SK-N-SH treated with all-trans-retinoic acid at 6 μM for 48 hours (cell line): ENCODE measurements at places on chromosomes 12 and 14.
A peak's percentile ranks its signal among the peaks of the same experiment; 100 is the strongest.

DNA sequence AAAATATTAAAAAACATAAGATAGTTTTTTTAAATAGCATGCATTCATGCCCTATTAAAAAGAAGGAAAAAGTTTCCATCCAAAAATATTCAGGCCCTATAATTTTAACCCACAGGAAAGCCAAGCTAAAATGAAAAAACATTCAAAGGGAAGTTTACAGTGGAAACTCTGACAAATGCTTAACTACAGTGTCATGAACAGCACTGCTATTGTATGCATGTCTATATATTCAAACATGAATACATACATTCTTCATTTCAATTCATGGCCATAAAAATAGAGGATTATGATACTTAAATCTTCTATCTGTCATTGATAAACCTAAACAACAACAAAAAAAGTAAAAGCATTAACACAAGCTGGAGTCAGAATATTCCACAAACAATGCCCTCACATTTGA lies 67.4 kb downstream of the PPP2R5E start:
- no peak for ATAC-seq

DNA sequence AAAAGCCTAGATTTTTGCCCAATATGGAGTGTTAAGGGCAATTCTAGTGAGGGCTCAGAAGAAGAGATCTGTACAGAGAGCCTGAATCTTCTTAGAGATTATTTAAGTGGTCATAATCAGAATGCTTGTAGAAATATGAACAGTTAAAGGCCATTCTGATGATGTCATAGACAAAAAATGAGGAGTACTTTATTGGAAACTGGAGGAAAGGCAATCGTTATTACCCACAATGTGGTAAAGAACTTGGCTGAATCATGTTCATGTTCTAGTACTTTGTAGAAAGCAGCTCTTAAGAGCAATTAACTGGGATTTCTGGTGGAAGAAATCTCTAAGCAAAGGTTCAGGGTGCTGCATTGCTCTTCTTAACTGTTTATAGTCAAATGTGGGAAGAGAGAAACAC lies 36.4 kb upstream of the SYT10 start:
- ATAC-seq, result no peak

DNA sequence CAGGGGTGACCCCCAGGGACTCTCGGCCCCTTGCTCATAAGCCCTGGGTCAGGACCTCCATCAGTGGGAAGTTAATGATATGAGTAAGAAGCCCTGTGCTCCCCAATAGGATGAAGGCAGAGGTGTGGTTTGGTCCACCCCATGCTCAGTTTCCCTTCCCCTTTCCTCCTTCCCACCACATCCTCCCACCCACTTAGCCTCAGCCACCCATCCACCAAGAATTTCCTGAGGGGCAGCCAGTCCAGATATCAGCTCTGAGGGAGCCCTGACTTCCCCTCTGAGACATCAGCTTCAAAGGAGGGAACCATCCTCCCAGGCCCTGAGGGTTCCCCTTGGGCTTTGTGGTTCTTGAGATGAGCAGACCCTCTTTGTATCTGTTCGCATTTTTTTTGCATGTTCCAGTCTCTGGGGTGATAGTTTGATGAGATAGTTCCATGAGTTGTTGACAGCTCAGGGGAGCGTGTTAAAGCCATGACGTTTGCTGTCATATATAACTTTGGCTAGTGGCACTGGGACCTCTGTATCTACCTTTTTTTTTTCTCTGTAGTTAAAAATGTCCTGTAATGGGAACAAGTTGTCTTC lies 71.2 kb downstream of the LGMN start:
- ATAC-seq, result no peak

DNA sequence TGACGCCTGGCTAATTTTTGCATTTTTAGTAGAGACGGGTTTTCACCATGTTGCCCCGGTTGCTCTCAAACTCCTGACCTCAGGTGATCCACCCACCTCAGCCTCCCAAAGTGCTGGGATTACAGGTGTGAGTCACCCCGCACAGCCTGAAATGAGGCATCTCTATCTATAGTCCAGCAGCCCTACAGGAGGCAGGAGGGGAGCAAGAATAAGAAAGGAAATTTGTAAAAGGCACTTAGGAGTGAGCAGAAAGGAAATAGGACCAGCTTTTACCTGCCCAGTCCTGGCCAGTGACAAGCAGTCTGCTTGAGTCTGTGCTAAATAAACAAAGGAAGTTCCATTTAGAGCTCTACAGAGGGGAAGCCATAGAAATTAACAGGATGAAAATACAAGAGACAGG lies 15.0 kb upstream of the PSMA6 start:
- ATAC-seq, result no peak

- no peak for ATAC-seq
Measured at GRCh38 chr12:82474181-82474797, 116.0 kb downstream of the METTL25 start.

DNA sequence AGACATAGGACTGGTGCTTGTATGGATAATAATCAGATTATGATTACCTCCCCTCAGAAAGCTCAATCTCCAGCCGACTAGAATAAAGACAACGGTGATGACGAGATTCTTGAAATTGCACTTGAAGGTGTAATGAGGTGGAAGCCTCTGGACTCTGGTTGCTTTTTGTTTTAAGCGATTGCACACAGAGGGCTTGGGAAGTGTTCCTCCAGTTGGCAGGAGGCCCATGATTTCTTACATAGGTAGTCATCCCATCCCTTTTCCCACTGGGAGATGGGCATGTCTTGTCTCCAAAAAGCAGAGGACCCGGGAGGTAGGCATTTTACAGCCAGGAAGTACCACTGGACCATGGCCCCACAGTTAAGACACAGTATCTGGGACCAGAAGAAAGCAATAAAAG lies 165.7 kb upstream of the FKBP4 start:
- no peak for ATAC-seq

GRCh38 chr12:130847112-130847511 lies 8.1 kb upstream of the STX2 start:
- no peak for ATAC-seq

- ATAC-seq, result peak; percentile 80
Measured at GRCh38 chr14:26598081-26598671, 343 bp upstream of the NOVA1 start.

GRCh38 chr14:90616313-90616712 lies 199.9 kb downstream of the TTC7B start:
- no peak for ATAC-seq

DNA sequence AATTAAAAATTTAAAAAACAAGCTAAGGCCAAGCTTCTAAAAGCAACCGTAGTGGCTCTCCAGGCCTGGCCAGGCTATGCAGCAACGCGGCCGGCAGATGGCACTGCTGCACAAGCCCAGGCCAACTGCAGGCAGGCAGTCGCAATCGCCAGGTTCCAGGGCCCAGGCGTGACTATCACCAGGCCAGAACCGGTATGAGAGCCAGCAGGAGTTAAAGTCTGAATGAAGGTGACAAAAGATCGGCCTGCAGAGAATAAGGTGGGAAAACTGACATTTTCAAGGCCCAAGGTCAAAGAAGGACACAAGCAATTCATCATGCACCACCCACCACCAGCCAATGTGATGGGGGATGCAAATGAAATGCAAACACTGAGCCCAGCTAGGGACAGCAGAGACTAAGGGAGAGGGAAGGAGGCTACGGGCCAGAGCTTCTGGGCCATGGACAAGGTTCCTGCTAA lies 43.6 kb upstream of the ANO2 start:
- ATAC-seq, result peak; percentile 100

GRCh38 chr14:71711125-71711524 lies 221.1 kb upstream of the RGS6 start:
- no peak for ATAC-seq

- ATAC-seq, result peak; percentile 38; the same call in 2 of the 3 replicates
Measured at GRCh38 chr12:68222326-68222725, 3.3 kb downstream of the IL26 start.

GRCh38 chr12:54042970-54043853 lies 10.4 kb downstream of the HOXC5 start:
- no peak for ATAC-seq

- ATAC-seq, result no peak
Measured at GRCh38 chr12:107845980-107846659, 71.6 kb downstream of the ASCL4 start.

DNA sequence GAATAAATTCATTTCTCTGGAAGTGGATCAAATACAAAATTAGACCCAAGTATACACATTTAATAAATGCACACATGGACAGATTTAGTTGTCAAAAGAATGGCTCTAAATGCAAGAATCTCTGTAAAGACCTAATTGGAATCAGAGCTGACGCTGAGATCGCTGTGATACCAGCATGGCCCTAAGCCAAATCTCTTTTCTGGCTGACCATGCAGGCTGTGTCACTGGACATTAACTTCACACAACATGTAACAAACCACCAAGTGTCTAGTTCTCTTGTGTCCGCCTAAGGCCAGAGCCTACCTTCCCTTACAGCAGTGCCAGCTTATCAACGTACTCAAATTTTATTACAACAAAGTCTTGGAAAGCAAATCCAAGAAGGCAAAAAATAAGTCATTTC lies 127.5 kb downstream of the MED13L start:
- ATAC-seq, result peak; percentile 90

- ATAC-seq, result peak; percentile 76
Measured at GRCh38 chr14:75053396-75054291, 2.4 kb upstream of the MLH3 start.

DNA sequence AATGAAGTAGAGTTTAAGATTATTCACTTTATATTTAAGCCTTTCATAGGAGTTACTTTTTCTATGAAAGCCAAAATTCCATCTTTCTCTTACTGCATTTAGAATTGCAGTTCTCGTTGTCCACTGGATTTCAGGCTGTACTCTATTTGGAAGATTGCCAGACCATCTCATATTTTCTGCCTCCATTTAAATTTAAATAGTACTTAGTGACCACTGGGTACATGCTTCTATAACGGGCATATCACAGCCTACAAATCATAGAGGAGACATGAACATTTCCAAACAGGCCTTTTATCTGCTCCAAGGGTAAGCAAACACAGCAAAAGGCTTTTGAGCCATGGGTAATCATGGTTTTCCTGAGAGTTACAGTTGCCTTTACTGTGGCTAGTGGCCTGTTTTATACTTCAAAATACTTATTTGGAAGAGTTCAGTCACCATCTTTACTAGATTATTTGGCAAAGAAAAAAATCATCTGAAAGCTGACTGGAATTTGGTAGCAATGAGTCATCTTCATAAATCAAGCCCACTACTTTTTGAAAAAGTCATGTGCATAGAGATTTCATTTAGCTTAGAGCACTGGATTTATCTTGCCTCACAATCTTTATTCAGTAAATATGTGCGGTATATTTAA lies 15.7 kb downstream of the ANO6 start:
- peak; percentile 18 for ATAC-seq

DNA sequence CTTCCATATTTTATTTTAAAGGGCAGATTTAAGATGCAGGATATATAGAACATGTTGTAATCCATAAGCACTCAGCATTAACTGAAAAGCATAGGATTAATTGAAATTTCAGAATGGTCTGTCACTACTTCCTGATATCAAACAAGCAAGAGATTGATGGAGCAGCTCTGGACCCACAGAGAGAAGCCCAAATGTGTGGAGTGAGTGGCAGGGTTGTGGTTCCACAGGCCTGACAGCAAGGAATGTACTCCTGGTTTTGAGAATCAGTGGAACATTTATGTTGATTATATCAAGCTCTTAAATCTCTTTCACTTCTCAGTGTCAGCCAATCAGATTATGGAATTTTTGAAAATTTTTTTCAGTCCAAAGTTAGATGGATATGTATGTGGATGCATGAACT lies 267.6 kb upstream of the PRICKLE1 start:
- ATAC-seq, result no peak

DNA sequence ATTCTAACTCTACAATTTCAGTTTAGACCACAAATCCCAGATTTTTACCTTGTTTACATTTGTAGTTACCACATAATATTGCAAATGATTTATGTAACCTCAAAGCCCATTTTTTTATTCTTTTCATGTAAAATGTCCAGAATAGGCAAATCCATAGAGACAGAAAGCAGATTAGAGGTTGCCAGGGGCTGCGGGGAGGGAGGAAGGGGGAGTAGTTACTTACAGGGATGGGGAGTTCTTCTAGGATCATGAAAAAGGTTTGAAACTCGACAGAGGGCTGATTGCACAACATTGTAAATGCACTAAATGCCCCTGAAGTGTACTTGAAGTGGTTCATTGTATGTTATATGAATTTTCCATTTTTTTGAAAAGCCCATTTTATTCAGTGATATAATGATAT lies 66.5 kb downstream of the PPP2R5C start:
- no peak for ATAC-seq

- no peak for ATAC-seq
Measured at GRCh38 chr12:32561931-32562341, 117.2 kb upstream of the DNM1L start.

GRCh38 chr12:56105609-56105902 lies 1.2 kb downstream of the PA2G4 start:
- no peak for ATAC-seq

DNA sequence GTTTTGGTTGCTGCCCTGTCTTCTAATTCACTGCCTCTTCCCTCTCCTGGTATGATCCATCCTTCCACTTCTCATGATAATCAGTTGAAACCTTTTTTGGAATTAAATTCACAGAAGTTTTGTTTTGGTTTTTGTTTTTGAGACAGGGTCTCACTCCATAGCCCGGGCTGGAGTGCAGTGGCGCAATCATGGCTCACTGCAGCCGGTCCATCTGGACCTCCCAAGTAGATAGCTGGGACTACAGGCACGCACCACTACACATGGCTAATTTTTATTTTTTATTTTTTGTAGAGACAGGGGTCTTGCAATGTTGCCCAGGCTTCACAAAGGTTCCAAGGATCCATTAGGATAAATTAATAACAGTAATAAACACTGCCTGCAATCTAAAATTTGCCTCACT lies 164.3 kb downstream of the PRKCH start:
- ATAC-seq, result no peak

DNA sequence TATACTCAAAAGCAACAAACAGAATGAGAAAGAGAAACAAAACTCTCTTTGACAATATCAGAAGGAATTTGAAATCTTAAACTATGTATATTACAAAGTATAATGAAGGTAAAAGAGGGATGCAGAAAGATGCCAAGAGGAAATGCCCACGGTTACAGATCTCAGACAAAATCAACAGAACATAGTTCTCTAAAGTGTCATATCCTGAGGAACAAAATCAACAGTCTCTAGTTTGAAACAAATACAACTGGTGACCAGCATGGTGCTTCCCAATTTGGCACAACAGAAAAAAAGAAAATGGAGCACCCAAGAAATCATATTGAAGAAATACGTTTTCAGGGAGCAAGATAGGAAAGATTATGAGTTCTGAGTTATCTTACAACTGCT lies 116.5 kb downstream of the METTL25 start:
- peak; percentile 58 for ATAC-seq

DNA sequence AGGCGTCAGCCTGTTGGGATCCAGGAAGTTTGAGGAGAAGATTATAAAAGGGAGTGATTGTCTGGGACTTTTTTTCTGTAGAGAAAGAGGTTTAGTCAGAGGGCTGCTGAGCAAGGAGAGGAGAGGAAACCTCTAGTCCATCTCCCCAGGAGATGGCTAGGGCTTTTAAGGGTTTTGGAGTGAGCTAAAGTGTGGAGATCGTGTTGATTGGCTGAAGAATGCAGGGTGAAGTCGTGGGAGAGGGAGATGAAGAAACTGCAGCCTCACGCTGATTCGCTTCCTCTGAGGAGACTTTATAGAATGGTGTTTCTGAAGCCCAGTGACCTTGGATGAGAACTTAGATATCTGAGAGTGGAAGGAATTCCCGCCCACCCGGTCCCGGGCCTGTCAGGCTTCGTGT lies 193.7 kb upstream of the PWP1 start:
- ATAC-seq, result no peak

- ATAC-seq, result peak; percentile 20; the same call in 2 of the 3 replicates
Measured at GRCh38 chr12:109870648-109871047, 9.7 kb downstream of the GLTP start.

GRCh38 chr12:8123124-8123912 lies at the start of gene CLEC4A:
CLEC4A (plus strand) TSS chr12:8123617; CDS start chr12:8123879, 262 bp downstream.
- ATAC-seq, result no peak

GRCh38 chr12:49882248-49882850 lies 21.4 kb downstream of the FAIM2 start:
- peak; percentile 46; the same call in 2 of the 3 replicates for ATAC-seq
